Stromal cell of bone marrow (primary cell): ENCODE measurements at places on chromosomes 3 and 15.
A peak's percentile ranks its signal among the peaks of the same experiment; 100 is the strongest.

DNA sequence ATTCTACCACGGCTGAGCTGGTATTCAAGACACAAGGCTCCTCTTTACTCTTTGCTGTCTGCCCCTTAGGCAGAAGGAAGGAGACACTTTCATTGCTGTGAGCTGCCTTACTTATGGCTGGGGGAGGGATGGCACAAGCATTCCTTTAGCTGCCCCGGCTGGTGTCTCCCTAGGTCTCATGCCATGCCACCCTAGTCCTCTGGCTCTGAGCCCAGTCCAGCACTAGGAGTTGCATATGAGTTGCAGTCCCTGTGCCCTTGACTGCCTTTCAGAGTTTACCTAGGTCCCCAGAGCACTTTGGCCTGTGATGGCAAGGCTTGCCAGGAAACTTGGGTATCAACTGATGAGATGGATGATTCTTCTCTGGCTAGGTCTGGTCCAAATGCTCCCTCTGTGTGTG, 296.4 kb downstream of the RBMS3 start:
- DNase-seq: no peak

GRCh38 chr15:80382285-80382684, 21.9 kb upstream of the ARNT2 start:
- no peak for DNase-seq

GRCh38 chr3:167830007-167830406, 94.5 kb downstream of the SERPINI1 start:
- no peak for DNase-seq

- no peak for DNase-seq
Measured at GRCh38 chr15:70796516-70797310, 33.4 kb upstream of the UACA start.

GRCh38 chr3:50336452-50337174, 4.0 kb downstream of the RASSF1 start:
- DNase-seq: no peak

- peak; percentile 93 for DNase-seq
Measured at GRCh38 chr3:29280404-29281093, at the start of gene RBMS3. RBMS3 (plus strand) TSS chr3:29281071.

GRCh38 chr3:106214641-106215040, 345.8 kb upstream of the CBLB start:
- no peak for DNase-seq

DNA sequence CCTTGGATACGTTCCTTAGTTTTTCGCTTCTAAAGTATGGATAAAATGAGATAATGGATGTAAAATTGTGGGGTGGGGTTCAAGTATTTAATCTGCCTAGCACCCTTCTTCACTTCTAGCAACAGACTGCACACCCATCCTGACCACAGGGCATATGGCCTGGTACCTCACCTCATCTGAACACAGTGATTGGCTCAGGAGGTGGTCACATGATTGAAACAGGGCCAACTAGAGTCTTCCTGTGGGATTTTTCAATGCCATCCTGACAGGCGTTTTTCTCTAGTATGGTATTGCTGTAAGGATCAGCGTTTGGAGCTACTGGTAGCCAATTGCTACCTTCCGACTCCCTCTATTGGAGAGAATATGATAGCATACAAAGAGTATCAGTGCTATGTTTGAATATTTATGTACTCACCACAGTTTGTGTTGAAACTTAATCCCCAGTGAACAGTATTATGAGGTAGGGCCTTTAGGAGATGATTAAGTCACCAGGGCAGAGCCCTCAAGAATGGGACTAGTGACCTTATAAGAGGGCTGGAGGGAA, 172.2 kb downstream of the PPM1L start:
- DNase-seq: no peak
